ENCODE measurements at places on chromosomes 2 and 18.

GRCh38 chr2:226792155-226792881 is 7.3 kb downstream of the IRS1 start:
- DNase-seq: peak; percentile 25

DNA sequence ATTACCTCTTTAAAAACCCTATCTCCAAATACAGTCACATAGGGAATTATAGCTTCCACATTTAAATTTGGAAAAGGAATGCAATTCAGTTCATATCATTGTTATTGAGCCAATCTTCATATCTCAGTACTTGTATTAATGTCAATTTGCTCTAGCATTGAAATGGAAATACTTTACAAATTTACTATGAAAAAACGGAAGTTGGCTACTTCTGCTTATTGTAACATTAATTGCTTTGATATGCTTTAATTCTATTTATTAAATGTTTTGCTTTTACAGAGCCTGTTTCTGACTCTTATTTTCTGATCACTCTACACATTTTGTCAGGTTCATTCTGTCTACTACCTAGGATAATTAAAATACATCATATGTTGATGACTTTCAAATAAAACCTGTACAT is 412.6 kb downstream of the KCNJ3 start:
- DNase-seq: no peak

- no peak for DNase-seq
Observed at GRCh38 chr18:25594351-25594750, 242.4 kb upstream of the ZNF521 start.

DNA sequence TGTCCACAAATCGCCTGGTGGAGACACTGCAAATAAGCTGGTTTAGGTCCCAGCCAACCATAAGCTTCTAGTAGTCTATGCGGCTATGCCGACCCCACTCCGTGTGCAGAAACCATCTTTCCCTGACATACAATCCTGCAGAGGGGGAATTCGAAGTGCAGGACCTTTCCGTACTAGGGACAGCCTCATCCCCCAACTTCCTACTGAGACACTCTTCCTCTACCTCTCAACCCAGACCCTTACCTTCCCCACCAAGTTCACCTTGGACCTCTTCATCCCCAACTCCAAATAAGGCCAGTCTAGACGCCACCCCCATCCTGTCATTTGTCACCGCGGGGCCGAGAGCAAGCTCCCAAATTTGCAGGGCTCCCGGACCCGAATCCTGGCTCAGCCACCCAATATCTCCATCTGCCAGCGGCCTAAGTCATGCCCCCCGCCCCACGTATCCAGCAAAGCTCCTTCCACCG is 496 bp downstream of the SUCLG1 start:
- DNase-seq: no peak

DNA sequence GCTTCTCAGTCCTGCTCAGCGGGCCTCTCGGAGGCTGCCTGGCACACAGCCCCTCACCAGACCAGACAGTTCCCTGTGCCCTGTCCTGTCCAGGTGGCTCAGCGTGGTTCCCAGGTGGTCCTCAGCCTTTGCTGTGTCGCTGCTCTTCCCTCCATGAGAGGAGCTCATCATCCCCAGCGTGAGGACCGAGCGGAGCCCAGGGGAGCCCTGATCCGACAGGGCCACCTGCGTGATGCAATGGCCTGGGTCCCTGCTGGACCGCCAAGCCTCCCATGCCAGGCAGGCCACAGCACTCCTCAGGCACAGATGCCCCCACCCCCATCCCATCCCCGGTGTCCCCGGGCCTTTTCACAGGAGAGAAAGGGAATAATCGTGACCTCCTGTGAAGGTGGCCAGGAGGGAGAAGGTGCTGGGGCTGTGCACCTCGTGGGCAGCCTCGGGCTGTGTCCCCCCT is 4.3 kb downstream of the GPC1 start:
- DNase-seq: no peak

GRCh38 chr2:150030436-150031190 is 443.0 kb upstream of the MMADHC start:
- DNase-seq: no peak

DNA sequence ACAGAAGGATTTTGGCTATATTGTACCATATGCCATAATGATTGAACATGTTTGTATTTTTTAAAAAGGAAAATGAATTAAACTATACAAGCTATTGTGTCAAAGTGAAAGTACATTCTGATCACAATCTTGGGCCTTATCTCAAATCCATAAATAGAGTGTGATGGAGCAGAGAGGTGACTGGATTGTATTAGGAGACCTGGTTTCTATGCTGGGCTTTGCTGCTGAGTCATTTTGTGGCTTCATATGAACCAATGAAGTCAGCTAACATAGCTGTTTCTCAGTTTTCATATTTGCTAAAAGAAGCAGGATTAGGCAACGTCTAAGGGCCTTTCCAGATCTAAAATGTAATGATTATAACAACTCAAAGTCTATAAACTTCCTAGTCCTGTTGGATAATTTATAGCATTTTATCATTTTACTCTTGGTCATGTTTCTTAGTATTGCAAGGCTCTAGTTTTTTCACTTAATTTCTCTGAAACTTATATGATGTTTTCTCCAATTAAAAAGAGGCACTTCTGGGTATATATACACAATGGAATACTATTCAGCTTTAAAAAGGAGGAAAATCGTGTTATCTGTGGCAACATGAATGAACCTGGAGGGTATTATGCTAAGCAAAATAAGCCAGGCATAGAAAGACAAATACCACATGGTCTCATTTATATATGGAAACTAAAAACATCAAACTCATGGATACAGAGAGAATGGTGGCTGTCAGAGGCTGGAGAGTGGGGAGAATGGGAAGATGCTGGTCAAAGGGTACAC is 112.3 kb downstream of the MEP1B start:
- no peak for DNase-seq

- no peak for DNase-seq
Observed at GRCh38 chr2:138275881-138276280, 225.7 kb upstream of the SPOPL start.

- no peak for DNase-seq
Observed at GRCh38 chr2:29698216-29698615, 223.2 kb downstream of the ALK start.

DNA sequence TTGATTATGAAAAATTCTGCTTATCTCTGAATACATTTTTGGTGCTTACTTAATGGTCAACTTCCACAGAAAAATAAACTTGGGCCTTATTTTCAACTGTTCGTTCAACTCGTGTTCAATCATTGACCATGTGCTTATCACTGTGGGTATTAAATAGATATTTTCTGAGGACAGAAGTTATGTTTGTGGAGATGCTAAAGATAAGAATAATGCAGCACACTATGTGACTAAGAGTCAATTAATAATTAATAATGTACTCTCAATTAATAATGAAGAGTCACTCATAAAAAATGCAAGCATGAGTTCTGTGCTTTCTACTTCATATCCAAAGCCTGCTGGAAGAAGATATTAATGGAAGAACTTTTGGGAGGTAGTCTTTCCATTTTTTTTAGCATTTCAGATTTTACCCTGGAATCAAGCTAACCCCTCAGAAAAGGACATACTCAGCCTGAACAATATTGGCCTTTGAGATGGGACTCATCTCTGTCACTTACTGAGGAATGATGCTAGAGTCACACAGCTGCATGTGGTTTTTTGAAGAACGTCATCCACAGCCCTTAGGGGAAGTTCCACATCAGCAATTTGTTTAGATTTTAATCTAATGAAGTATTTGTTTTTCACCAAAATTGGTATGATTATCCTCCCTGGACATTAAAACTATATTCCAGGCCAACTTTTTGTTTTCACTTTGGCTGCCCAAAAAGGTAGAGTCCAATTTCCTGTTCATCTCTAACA is 191.9 kb upstream of the CRIM1 start:
- DNase-seq: no peak

DNA sequence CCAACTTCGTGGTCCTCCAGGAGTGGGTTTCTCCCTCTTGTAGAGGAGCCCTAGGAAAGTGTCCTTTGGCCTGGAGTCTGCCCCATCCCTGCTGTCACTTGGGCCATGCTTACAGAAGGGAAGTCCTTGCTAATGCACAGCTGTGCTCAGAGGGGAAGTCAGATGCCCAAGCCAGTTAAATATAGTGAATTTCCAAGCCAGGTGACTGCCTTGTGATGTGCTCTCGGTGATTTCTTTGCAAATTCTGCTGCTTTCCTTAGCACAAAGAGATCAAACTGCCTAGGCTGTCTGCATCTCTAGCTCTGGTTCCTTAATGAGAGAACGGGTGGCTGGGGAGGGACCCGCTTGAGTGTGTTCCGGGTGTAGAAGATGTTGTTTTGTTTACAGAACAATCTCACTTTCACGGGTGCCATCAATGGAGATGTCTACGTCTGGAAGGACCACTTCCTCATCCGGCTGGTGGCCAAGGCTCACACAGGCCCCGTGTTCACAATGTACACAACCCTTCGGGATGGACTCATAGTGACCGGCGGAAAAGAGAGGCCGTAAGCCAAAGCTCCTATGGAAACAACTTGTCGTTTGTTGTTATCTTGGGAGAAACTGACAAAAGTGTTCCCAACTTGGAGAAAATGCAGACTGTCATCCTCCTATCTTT is 91.4 kb downstream of the RTN4 start:
- DNase-seq: no peak

DNA sequence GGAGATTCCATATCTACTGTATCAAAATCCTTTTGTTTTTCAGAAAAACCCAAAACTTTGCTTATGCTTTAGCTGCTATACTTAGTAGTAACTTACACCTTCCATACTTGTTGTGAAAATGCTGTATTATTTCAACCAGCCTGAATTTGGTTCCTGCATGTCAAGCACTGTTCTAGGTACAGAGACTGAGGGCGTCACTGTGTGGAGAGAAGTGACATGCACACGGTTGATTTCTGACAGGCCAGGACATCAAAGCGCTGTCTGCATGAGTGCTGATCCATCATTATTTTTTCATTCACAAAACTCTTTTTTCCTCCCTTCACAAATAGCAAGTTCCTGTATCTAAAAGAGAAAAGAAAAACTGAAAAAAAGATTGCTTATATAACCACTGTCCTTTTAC is 31.6 kb downstream of the TRAPPC12 start:
- DNase-seq: no peak

DNA sequence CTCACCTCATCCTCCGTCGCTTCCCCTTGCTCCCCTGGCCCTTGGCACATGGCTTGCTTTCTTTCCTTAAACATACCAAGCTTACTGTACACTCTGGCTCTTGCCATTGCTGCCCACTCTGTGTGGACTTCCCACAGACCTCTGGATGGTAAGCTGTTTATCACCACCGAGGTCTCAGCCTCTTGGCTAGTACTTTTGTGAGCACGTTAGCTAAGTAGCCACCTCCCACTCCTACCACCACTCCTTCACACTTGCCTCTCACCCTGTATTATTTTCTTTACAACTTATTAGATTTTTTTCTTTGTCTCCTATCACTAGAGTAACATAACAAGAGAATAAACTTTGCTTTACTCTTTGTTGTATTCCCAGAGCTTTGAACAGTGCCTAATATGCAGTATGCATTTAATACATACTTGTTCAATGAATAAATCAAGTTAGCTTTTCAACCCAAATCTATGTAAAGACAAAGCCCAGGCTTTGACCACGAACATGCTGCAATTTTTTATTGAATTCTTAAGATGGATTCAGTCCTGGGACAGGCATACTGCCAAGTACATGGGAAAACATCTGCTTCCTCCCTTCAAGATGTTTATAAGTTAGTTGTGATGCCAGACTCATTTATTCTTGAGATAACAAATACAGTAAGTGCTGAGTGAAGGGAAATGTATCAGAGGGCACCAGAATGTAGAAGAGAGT is 25.0 kb upstream of the MSGN1 start:
- DNase-seq: no peak

- no peak for DNase-seq
Observed at GRCh38 chr2:36949845-36950244, 16.5 kb downstream of the STRN start.

GRCh38 chr2:27829791-27830190 is 58.3 kb downstream of the MRPL33 start:
- no peak for DNase-seq

DNA sequence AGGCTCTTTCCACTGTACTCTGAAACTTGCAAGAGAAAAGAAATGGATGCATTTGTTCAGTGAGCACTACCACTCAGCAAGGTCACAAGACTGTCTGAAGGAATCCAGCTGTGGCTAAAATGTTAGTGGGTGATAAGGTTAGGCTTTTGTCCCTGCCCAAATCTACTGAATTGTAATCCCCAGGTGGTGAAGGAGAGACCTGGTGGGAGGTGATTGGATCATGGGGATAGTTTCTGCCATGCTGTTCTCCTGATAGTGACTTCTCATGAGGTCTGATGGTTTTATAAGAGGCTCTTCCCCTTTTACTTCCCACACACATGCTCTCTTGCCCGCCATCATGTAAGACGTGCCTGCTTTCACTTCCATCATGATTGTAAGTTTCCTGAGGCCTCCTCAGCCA is 68.2 kb downstream of the ZNF385B start:
- no peak for DNase-seq

- DNase-seq: no peak
Observed at GRCh38 chr2:140892911-140893637, 1237.7 kb downstream of the LRP1B start.

GRCh38 chr18:44855681-44856080 is 175.0 kb downstream of the SETBP1 start:
- no peak for DNase-seq

GRCh38 chr2:16330982-16331381 is 334.7 kb downstream of the CYRIA start:
- no peak for DNase-seq

- DNase-seq: no peak
Observed at GRCh38 chr2:135585586-135585985, 54.3 kb downstream of the R3HDM1 start.

DNA sequence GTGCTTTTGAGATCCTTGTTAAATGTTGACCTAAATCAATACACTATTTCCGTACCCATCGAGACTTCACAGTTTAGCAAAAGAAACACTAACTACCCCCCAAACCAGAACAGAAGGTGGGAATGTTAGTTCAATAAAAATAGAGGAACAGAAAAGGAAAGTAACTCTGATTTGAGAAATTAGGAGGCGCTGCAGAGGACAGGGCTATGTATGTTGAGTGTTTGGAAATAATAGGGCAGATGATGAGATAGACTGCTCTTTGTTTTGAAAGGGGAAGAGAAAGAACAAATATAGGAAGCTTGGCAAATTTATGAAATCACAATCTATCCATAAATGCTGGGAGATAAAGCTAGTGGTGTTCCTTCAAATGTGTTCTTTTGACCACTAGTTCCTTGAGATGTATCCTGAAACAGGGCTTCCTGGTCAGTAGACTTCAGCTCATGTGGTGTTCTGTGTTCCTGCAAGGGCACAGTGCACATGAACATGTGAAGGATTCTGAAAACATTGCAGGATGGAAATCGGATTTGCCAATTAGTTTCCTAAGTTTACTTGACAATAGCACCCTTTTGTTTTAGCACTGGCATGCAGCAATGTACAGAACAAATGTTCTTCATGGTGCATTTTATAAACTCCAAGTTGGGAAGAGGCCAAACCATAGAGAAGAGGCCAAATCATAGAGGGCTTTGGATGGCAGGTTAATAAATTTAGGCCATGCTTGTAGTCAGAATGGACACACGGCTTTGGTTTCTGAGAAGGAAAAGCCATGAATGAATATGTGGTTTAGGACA is 39.8 kb downstream of the RHBDD1 start:
- DNase-seq: no peak

DNA sequence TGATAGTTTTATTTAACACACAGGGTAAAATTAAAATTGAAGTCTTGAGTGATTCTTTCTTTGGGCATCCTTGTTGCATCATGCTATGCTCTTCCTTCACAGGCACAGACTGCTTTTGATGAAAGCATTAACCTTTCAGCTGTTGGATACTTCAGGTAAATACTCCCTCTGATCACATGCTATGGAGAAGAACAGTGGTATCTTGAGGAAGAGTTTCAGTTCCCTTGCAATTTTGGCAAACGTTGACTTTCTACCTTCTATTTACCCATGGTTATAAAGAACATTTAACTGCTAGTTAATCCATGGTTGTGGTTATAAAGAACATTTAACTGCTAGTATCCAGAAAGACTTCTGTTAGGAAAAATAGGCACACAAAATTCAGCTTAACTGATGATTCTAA is 75.7 kb downstream of the AOX1 start:
- DNase-seq: no peak
